ENCODE measurements at places on chromosomes 5 and 9. TPM values are rescaled to one million over a fixed set of nuclear protein-coding genes. Genes with fewer than 3 reads are reported as not detected.

The GFI1B gene
- not detected for total RNA-seq

The FAM221B gene
- total RNA-seq: not detected

DNA sequence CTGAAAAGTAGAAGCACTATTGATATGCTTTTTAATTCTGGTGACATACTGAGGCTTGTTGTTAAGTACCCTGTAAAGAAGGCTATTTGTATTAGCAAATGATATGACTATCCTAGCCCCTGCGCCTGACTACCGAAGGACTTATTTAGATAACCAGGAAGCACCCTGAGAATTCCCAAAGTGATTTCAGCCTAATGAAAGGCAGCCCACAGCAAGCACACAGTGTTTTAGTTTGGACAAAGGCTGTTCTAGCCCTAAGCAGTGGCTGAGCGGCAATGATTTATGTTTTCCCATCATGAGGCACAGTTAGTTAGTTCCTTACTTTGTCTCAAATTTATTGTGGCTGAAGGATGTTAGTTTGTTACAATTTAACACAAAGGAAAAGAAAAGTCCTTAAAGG lies 235.3 kb downstream of the KCTD16 start:
- no peak for DNase-seq

DNA sequence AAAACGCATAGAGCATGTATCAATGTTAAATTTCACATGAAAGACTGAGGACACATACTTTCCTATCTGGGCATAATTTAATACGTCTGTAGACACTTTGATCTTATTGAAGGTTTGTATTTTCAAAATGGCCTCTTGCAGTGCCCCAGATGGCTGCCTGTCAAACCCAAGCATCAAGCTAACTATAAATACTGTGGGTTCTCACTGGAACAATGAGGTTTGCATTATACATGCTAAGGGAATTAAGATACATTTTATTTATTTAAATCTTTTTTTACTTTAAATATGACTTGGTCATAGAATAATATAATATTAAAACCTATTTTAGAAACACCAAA lies 702.9 kb upstream of the GRAMD2B start:
- DNase-seq: no peak

DNA sequence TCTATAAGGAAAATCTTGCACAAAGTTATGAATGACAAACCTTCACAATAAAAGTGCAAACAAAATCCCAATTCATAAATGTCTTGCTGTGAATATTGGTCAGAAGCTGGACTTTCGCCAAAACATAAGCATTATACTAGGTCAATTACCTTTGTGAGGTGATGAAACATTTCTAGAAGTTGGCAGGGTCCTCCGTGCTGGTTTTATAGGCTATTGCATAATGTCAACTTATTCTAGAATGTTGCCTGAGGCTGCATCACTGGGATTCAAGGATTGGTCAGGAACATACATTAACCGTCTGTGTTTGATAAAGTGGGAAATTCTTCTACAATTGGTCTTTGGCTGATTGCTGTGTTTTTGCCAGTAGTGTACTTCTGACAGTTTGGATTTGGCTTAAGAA lies 49.8 kb upstream of the PALM2AKAP2 start:
- DNase-seq: no peak

DNA sequence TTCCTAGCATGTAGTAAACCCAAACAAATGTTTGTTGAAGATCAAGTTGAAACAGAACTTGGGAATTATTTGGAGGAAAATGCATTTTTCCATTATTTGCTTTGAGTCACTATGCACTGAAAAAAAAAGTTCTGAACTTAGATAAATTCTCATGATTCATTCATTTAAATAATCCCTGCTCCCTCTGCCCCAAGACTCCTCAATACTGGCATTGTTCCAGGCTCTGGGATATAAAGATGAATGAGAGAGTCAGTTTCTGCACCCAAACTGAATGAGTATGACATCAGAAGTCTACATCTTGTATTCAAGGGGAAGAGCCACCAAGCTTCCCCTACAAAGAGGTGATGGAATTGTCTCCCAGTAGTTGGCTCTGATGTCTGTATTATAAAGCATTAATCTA lies 123.9 kb downstream of the SEC61B start:
- no peak for DNase-seq
